ENCODE measurements at places on chromosomes 16 and 17. TPM values are rescaled to one million over a fixed set of nuclear protein-coding genes. Genes with fewer than 3 reads are reported as not detected.
A peak's percentile ranks its signal among the peaks of the same experiment; 100 is the strongest.

- peak; percentile 31 for DNase-seq
These were observed 11.6 kb upstream of the ZNF689 start for GRCh38 chr16:30621765-30622164.

DNA sequence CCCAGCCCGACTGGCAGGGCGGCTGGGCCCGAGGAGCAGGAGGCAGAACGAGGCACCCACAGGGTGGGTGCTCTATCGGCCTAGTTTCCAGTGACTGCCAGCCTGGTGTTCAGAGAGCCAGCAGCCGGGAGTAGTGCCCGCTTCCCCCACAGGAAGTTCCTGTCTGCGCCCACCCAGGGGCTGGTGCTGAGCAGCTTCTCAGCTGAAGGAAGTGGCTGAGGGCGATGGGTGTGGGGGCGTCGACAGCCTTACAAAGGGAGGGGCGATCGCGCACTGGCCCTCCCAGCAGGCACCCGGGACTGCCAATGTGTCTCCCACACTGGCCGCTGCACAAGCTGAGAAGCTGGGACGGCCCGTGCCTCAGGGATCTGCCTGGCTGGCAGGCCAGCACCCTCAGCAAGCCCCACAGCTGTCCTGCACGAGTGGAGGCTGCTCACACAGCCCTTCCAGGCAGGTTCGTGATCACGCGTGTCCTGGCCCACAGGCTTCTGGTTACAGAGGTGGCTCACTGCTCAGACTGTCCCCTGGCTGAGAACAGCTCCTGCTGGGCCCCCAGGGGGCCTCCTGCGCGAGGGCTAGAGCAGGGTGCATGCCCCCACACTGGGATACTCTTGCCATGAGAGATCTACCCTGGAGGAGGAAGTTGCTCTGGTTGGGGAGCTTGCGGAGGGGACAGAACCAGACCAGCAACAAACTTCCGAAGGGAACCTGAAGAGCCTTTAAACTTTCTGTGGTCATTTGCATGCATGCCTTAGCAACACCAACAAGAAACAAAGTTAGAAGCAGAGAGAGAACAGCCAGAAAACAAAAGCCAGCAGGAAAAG, 2.5 kb downstream of the RNF166 start:
- DNase-seq, result no peak

The CDH3 gene
- 74.4 TPM for total RNA-seq

- DNase-seq, result no peak
These were observed 174.1 kb downstream of the ZFHX3 start for GRCh38 chr16:72873853-72874252.

- DNase-seq, result peak; percentile 89
These were observed 1.5 kb upstream of the FAAP100 start for GRCh38 chr17:81553616-81554181.

DNA sequence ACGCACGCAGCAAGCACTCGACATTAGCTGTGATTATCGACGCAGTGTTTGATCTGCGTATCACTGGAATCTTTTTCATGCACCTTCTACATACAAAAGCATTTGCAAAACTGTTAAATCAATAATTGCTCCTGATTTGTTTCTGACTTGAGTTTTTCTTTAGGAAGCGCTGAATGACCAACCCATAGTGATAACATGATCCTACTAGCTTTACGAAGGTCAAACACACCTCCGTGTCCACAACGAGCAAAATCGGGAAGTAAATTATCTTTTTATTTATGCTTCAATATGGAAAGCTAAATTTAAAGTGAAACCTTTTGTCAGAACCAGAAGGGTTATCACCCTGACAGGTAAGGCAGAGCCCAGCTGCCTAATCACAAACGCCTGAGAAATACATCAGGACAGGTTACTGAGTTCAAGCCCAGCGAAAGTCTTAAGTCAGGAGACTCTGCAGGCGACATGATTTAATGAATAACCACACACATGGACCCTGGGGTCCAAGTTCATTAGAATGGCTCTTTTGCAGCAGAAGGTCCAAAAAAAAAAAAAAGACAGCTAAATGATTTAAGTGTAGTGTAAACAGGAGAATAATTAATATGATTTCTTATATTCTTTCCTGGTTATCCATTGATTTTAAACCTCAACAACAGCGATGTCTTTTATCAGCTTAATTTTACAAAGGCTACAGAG, 104.2 kb downstream of the ADCY9 start:
- DNase-seq, result no peak

GRCh38 chr16:83044589-83044988, 417.8 kb downstream of the CDH13 start:
- DNase-seq, result no peak

The KRT33A gene
- not detected for total RNA-seq

The MPP2 gene
- total RNA-seq, result not detected

- no peak for DNase-seq
These were observed 3.7 kb downstream of the PEMT start for GRCh38 chr17:17587614-17588337.

DNA sequence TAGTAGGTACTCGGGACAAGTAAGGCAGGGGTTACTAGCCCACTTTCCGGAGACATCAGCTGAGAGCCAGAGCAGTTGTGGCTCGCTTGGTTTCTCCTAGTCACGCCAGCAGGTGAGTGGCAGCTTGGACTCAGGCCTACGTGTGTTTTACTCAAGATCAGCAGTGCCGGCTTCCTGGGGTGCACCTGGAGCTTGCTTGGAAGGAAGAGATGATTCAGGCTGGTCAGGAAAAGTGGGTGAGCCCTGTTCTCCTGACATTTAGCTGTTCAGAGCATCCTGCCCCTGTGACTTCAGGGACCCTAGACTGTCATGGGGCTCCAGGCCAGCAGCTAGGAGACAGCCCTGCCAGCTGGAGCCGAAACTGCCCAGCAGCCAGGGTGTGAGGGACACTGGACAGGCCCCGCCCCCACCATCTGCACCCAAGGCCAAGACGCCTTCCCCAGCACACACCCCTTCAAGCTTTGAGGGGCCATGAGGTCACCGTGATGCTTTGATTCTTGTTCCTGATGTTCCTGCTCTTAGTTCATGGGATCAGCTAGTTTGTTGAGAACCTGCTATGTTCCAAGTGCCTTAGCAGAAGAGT, 238.0 kb upstream of the CIBAR2 start:
- peak; percentile 67 for DNase-seq

The HP gene
- not detected for total RNA-seq

GRCh38 chr17:30243002-30243401, 7.5 kb upstream of the SLC6A4 start:
- DNase-seq, result no peak

DNA sequence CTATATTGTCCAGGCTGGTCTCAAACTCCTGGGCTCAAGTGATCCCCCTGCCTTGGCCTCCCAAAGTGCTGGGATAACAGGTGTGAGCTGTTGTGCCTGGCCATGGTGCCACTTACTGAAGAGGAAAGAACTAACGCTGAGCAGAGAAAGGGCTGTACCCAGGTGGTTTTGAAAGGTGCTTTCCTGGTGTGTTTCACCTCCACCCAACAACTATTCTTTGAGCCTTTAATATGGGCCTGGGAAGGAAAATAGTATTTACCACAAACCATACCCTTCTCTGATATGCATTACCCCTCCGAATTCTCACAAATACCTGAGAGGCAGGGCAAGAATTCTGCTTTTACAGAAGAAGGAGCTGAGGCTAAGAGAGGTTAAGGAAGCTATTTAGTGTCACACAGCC, 24.8 kb downstream of the KPNA2 start:
- no peak for DNase-seq

- no peak for DNase-seq
These were observed 17.0 kb downstream of the PIK3R5 start for GRCh38 chr17:8948462-8948861.

The WSCD1 gene
- 0.44 TPM for total RNA-seq

The TMC5 gene
- 0.16 TPM for total RNA-seq

DNA sequence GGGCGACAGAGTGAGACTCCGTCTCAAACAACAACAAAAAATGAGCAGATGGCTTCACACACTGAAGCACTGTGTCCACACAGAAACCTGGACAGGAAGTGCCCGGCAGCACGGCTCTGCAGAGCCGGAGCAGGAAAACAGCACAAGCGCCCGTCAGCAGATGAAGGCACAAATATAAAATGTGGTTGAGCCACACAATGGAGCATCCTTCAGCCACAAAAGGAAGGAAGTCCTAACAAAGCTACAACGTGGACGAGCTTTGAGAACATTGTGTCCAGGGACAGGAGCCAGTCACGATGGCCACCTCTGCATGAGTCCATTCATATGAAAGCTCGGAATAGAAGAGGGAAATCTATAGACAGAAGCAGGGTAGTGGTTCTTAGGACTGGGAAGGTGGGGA, 15.7 kb downstream of the RHBDF2 start:
- no peak for DNase-seq

- DNase-seq, result peak; percentile 22
These were observed 2339.5 kb downstream of the TP53TG3F start for GRCh38 chr16:35798885-35799426.

- DNase-seq, result no peak
These were observed 625.1 kb downstream of the HS3ST4 start for GRCh38 chr16:26316683-26317464.

DNA sequence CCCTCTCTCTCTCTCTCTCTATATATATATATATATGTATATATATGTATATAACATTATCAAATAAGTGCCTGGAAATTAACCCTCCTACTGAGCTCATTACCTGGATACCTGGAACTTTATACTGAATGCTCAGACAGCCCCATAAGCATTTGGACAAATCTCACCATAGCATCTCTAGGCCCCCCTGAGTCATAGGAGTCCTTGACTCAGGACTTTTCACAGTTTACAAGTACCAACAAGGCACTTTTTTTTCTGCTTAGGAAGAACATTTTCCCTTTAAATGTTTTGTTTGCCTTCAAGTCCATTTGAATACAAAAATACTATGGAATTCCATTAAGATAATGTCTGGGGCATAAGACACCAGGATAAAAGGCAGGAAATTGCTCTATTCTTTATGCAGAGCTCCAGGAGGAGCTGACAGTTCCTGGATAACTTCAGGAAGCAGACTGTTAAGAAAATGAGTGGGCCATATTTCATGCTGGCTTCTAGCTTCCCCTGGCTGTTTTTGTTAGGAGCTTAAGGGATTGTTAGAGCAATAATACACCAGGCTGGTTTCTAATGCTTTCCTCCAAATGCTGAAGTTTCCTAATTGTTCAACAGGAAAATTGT, 171.7 kb upstream of the ASIC2 start:
- no peak for DNase-seq

DNA sequence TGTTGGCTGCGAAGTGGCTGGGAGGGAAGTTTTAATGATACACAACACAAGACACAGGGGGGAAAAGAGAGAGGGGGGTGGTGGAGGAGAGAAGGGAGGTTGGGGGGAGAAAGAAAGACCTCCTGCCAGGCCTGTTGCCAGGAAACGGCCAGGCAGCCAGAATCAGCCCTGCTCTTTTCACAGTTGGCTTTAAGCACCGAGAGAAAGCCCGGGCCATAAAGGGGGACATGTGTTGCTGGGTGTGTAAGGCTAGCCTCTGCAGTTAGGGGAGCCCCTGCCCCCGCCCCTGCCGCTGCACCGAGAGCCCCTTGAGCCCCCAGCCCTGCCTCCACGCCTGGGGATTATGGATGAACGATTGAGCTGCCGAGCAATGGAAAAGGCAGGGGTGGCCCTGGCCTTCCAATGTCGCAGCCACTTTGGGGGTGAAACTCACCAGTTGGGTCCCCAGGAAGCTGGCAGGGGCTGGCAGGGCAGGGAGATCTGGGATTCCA, 13.9 kb upstream of the WNT3 start:
- DNase-seq, result no peak

The CYGB gene
- total RNA-seq, result not detected
